ENCODE measurements at places on chromosomes 2 and 18.
A peak's percentile ranks its signal among the peaks of the same experiment; 100 is the strongest.

DNA sequence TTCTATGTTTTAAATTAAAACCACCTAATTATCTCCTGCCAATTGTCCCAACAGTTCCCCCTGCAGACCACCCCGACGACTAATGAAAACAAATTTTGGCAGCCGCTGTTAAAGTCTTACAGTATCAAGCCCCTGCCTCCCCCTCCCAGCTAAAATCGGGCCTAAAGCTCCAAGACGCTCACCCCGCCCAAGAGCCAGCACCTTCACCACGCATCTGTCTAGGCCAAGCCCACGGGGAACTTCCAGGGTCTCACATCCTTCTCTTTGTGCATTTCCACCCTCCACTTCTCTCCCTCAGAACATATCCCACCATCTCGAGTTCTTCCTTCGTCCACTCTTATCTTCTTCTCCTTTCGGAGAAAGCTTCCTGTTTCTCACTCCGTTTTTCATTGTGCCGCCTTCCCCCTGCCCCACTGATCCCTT lies 445 bp downstream of the PRPF40A start:
- DNase-seq: no peak

- DNase-seq: no peak
Measured at GRCh38 chr18:53191634-53192033, 851.6 kb downstream of the DCC start.

- DNase-seq: no peak
Measured at GRCh38 chr2:167784084-167784425, 463.3 kb downstream of the STK39 start.

GRCh38 chr2:41595240-41595639 lies 452.6 kb upstream of the PKDCC start:
- no peak for DNase-seq

DNA sequence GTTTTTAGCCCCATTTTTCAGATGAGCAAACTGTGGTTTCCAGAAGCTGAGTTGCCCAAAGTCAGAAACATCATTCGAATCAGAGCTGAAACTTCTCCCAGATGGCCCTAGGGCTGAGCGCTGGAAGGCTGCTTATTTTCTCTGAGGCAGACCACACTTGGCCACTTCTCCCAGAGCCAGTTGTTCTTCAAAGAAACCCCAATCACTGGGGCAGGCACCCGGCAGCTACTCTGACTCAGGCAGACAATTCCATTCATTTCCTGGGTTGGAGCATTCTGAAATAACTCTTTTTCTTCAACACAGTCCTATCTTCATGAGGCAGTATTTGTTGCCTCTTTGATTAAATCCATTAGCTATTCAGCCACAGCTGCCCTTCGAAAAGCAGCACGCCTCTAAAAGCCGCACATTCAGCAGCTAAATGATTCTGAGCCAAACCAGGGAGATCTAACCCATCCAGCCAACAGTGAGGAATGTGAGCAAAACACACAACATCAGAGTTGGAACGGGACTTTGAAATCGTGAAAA lies 40.9 kb downstream of the LRATD1 start:
- DNase-seq: no peak

DNA sequence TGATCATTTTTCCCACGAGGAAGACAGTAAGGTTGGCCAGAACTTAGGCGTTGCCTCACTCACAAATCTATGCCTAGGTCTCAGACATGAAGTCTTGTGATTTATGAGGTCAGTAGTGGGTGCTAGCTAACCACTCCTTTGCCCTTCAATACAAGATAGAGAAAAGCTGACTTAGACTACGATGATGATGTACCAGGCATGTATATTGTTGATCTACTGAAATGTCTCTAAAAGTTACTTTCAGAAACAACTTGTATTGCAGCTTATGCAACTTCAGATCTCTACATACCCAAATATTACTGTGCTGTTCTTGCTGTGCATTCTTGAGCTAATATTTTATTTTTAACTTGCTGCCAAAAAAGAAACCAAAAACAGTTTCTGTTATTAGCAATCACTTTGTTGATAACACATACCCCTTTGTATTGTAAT lies 30.6 kb downstream of the MAPRE2 start:
- no peak for DNase-seq

DNA sequence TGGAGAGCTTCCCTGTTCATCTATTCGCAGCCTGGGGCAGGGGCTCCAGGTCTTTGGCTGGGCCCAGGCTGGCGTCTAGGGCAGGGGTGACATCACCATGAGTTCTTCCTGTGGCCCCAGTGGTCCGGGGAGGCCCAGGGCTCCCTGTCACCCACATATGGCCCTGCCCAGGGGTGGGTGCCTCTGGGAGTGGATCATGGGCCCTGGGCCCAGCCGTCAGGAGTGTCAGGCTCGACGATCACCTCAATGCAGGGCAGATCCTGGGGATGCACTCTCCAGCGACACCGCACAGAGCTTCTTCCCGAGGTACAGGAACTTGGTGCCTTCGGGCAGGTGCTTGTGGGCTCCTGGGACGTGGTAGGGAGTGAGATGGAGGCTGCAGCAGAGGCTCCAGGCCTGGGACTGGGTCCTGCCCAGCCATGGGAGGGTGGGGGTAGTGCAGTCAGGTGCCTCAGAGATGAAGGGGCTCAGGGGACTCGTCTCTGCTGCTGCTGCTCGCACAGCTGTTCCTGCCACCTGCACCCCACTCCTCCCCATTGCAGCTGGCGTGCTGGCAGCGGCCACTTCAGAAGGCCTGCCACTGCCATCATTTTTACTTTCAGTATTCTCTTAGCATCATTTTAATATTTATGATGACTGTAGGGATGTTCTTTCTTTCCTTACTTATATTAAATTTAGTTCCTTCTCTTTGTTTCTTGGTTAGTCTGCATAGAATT lies 196.0 kb upstream of the VRK2 start:
- DNase-seq: no peak

- no peak for DNase-seq
Measured at GRCh38 chr2:8547284-8548064, 134.4 kb upstream of the ID2 start.

GRCh38 chr18:31860488-31860887 lies 82.4 kb downstream of the TRAPPC8 start:
- no peak for DNase-seq

- DNase-seq: no peak
Measured at GRCh38 chr2:96977631-96978195, 8.7 kb downstream of the FAM178B start.

GRCh38 chr18:46917803-46918600 lies 600 bp downstream of the KATNAL2 start:
- DNase-seq: no peak

GRCh38 chr2:175228179-175228578 lies 46.7 kb upstream of the ATP5MC3 start:
- no peak for DNase-seq

DNA sequence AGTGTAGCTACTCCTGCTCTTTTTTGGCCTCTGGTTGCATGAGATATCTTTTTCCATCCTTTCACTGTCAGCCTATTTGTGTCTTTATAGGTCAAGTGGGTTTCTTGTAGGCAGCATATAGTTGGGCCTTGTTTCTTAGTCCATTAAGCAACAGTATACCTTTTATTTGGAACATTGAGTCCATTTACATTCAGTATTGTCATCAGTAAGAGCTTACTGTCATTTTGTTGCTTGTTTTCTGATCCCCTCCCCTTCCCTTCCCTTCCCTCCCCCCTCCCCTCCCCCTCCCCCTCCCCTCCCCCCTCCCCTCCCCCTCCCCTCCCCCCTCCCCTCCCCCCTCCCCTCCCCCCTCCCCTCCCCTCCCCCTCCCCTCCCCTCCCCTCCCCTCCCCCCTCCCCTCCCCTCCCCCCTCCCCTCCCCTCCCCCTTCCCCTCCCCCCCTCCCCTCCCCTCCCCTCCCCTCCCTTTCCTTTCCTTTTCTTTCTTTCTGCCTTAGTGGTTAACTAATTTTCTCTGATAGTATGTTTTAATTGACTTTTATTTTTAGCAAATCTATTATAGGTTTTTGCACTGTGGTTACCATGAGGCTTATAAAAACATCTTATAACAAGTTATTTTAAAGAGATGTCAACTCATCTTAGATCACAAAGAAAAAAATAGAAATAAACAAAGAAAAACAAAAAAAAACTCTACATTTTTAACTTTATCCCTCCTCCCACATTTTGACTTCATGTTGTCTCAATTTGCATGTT lies 13.2 kb upstream of the DCDC2C start:
- DNase-seq: no peak

GRCh38 chr18:79616651-79617510 lies 62.7 kb upstream of the CTDP1 start:
- DNase-seq: no peak

- DNase-seq: no peak
Measured at GRCh38 chr2:197280015-197280702, 30.4 kb downstream of the ANKRD44 start.

GRCh38 chr2:233234264-233234663 lies 17.2 kb upstream of the ATG16L1 start:
- DNase-seq: no peak

- DNase-seq: no peak
Measured at GRCh38 chr2:237258116-237258515, 155.8 kb downstream of the COL6A3 start.

GRCh38 chr2:63914311-63914710 lies 72.6 kb downstream of the UGP2 start:
- no peak for DNase-seq

GRCh38 chr2:139034064-139034463 lies 253.9 kb upstream of the NXPH2 start:
- no peak for DNase-seq

GRCh38 chr2:193966590-193966989 lies 1690.4 kb upstream of the SLC39A10 start:
- DNase-seq: no peak

- no peak for DNase-seq
Measured at GRCh38 chr18:75246721-75247610, 36.4 kb downstream of the TSHZ1 start.

DNA sequence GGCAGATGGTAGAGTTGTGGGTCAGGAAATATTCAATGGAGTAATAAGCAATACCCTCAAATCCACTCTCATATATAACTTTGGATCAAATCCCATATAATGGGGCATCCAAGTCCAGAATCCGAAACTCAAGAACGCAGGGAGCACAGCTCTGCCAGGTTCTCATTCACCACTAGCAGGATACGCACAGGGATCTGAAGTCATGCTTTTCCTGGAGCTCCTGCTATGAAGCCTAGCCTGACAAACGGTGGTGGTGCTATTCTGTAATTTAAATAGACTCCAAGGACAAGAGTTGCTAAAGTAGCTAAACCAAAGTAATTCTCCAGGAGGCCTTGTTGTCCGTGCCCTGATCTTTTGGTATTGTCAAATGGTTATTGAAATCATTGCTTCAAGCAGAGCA lies 264.8 kb downstream of the SLC8A1 start:
- DNase-seq: no peak

GRCh38 chr18:23377669-23378301 lies 75.3 kb upstream of the RIOK3 start:
- DNase-seq: no peak

DNA sequence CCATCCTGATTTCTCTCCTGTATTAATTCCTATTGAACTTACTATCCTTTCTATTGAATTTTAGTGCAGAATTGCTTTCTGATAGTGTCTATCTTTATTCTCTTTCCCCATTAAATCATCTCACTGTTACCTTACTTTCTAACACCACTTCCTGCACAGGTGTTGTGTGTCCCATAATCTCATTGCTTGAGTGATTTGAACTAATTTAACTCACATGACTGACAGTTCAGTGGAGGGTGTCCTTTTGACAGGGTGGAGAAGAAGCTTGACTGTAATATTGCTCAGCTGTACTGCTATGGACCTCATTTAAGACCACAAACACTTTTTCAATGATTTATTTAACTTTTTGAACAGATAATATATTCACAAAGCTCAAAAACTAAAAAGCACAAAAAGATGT lies 211.8 kb downstream of the NRXN1 start:
- no peak for DNase-seq

DNA sequence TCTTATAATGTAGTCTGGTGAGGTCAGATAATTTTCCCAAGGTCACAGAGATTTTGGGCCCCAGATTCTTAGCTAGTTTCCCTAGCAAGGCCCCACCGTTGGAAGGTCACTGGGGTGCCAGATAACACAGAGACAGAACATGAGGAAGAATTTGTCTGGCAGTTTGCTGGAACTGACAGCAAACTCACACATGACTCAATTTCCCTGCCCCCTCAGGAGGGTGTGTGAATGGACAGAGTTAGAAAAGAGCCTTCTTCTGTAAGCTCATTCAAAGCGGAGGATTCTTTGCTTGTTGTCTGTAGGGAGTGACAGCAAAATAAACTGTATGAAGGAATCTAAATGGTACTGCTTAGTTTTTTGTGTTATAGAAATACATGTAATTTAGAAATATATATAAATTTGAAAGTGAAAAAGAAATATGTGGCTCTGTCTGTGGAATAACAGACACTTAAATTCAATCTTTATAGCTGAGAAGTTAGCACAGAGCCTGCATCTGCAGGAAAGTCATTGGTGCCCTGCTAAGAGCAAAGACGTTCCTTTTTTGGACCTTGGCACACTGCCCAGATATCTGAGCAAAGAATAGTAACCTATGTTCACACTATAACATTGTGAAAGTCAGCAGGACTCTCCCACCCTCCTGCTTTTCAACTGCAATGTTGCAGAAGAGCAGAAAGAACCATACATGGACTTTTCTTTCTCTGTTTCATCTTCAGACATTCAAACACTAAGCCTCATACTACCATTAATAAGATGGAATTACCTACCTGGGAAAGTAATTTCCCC lies 2.1 kb downstream of the MDH1 start:
- DNase-seq: no peak

DNA sequence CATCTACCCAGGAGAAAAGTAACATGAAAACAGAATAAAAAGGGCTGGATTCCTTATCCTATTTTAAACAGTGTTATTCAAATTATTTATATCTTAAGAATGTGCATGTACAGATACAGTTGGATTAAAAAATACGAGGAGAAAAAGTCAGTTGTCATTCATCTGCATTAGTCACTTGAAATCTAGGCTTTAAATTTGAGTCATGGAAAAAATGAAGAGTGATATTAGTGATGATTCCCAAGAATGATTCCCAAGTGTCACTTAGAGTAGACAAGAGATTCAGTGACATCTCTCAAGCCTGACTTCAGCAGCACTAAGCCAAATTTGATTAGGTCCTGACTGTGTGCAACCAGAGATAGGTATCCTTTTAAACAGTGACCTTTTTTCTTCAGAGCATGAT lies 394.2 kb downstream of the IRS1 start:
- no peak for DNase-seq

GRCh38 chr2:26462511-26463243 lies 15.2 kb downstream of the OTOF start:
- DNase-seq: peak; percentile 2

DNA sequence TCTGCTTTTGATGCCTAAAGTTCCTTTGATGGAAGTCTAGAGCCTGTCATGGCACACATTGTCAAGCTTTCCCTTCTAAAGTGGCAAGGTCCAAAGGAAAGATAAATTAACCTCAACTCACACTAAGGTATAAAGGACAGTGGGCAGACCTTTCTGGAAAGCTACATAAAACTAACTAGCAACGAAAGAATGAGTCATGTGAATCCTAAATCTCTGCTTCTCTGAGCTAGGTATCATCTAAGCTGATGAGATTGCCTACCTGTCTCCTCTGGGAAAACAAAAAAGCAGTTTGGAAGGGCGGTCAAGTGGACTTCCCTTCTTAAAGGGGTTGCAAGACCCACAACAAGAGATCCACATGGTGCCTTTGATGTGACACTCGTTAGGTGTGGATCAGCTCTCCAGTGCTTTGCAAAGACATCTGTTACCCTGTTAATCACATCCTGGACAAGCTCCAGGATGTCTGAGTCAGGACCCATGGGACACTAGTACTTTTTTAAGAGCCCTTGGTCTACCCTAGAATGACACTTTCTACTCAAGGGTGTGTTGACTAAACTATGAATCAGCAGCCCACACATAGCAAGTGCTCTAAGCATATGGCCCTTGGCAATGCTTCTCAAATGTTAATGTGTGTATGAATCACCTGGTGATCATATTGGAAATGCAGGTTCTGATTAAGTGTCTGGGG lies 173.5 kb downstream of the ALK start:
- DNase-seq: peak; percentile 56

- DNase-seq: no peak
Measured at GRCh38 chr18:79046522-79046921, 22.7 kb upstream of the ATP9B start.

All from NCI-H2029 treated with DMSO at 0.1 percent for 48 hours (cell line).